ENCODE measurements at places on chromosomes 5 and 9. TPM values are rescaled to one million over a fixed set of nuclear protein-coding genes. Genes with fewer than 3 reads are reported as not detected.

Gene ARL10
- 10.7 TPM for total RNA-seq

Gene TUBB4B
- total RNA-seq, result 177 TPM

Gene ARID3C
- 0.17 TPM for total RNA-seq

Gene BTNL8
- not detected for total RNA-seq

Gene FOXD4L6
- total RNA-seq, result 1.0 TPM

Gene TRAF2
- total RNA-seq, result 8.3 TPM

Gene ANKRD20A1
- total RNA-seq, result 0.83 TPM

Gene PCDHB11
- 0.16 TPM for total RNA-seq

Gene PTPRD
- 0.50 TPM for total RNA-seq

Gene TMEM8B
- 11.4 TPM for total RNA-seq

Gene IL7R
- total RNA-seq, result 1.0 TPM

Gene TAF1L
- under 0.01 TPM for total RNA-seq

Gene TTC23L
- total RNA-seq, result not detected

Gene HMGXB3
- 46.7 TPM for total RNA-seq

Gene EHMT1
- total RNA-seq, result 55.0 TPM

Gene SIMC1
- total RNA-seq, result 5.7 TPM

Gene DMRT2
- not detected for total RNA-seq

Gene SLC36A2
- not detected for total RNA-seq

Gene KCNMB1
- total RNA-seq, result 0.50 TPM

Gene ANKRD34B
- not detected for total RNA-seq

Gene SPATA9
- not detected for total RNA-seq

Gene CAVIN4
- total RNA-seq, result 0.33 TPM

Gene SPAAR
- 0.33 TPM for total RNA-seq

Gene SLC25A2
- 0.28 TPM for total RNA-seq

Gene ESM1
- not detected for total RNA-seq

Gene TMEM252
- total RNA-seq, result not detected

Gene SVEP1
- 29.8 TPM for total RNA-seq

Gene SHISAL2B
- not detected for total RNA-seq

Gene ROR2
- 0.66 TPM for total RNA-seq

Gene DNAH5
- total RNA-seq, result 1.1 TPM

Gene HTR1A
- not detected for total RNA-seq

Gene MYO10
- total RNA-seq, result 34.3 TPM

Gene UBAP2
- 28.5 TPM for total RNA-seq

Gene SEMA5A
- total RNA-seq, result 25.8 TPM

Gene ECM2
- 2.1 TPM for total RNA-seq

Gene DND1
- total RNA-seq, result 2.6 TPM

Gene ARHGEF28
- 125 TPM for total RNA-seq

Gene TMEM215
- not detected for total RNA-seq

Gene NCS1
- total RNA-seq, result 76.5 TPM

Gene ENTPD2
- total RNA-seq, result 23.7 TPM

Gene RC3H2
- 64.1 TPM for total RNA-seq

Gene CDKN2AIPNL
- 28.7 TPM for total RNA-seq

Gene NEUROG1
- not detected for total RNA-seq

Gene PCDHGA6
- total RNA-seq, result 2.7 TPM

Gene TOR1A
- 52.0 TPM for total RNA-seq

Gene PRR7
- 10.6 TPM for total RNA-seq

Gene KLHL3
- 3.0 TPM for total RNA-seq

Gene FBLL1
- 2.8 TPM for total RNA-seq

Gene BTF3
- total RNA-seq, result 681 TPM

Gene IL31RA
- total RNA-seq, result 0.50 TPM

Gene PCDHGA1
- 0.83 TPM for total RNA-seq
